ENCODE measurements at places on chromosomes 2 and 18. TPM values are rescaled to one million over a fixed set of nuclear protein-coding genes. Genes with fewer than 3 reads are reported as not detected.

SIX2 gene
- total RNA-seq, result 0.91 TPM

MC4R gene
- not detected for total RNA-seq

CDCA7 gene
- total RNA-seq, result 0.96 TPM

SERPINB12 gene
- total RNA-seq, result not detected

IL37 gene
- not detected for total RNA-seq
